ENCODE measurements at places on chromosomes 2 and 18.

DNA sequence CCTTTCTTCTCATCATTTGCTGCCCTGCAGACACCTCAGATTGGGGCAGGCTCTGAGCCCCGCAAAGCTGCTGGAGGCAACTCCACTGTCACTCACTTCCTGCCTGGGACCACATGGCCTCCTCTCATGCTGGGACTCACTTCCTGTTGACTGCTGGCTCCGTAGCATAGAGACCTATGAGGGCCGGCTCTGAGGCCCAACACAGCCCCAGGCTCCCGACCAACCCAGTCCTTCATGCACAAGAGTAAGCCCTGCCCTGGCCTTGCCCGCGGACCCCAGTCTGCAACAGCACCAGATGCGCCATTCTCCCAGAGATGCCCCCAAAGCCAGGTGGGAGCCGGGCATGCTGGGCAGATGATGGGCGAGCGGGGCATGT is 55.7 kb downstream of the DNMT3A start:
- DNase-seq = peak; percentile 69

- DNase-seq = peak; percentile 45
These were observed 40.3 kb downstream of the INPP5D start for GRCh38 chr2:233100192-233100998.

DNA sequence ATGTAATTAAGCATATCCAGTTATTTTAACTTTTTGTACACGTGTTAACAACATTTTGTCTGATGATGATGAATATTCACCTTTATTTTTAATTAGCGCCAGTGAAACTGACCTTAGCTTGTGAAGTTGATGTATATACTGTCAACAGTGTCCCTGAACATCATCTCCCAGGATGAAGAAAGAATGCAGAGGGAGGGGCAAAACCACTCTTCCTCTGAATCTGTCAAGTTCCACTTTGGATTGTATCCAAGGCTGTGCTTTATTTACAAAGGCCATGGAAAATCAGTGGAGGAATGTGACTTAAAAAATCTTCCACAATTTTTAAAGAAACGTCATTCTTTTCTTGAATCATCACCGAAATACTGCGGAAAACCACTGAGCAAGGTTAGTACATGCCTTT is 4.5 kb upstream of the RMDN2 start:
- no peak for DNase-seq

GRCh38 chr18:45621061-45621511 is 5.8 kb downstream of the SLC14A2 start:
- DNase-seq = peak; percentile 19

- no peak for DNase-seq
These were observed 12.1 kb downstream of the PSD4 start for GRCh38 chr2:113185664-113186432.

GRCh38 chr2:236498369-236498768 is 71.3 kb upstream of the ACKR3 start:
- no peak for DNase-seq

GRCh38 chr2:12507295-12507694 is 209.4 kb upstream of the TRIB2 start:
- DNase-seq = peak; percentile 62

- DNase-seq = no peak
These were observed 251.4 kb downstream of the GLI2 start for GRCh38 chr2:120986898-120987650.

DNA sequence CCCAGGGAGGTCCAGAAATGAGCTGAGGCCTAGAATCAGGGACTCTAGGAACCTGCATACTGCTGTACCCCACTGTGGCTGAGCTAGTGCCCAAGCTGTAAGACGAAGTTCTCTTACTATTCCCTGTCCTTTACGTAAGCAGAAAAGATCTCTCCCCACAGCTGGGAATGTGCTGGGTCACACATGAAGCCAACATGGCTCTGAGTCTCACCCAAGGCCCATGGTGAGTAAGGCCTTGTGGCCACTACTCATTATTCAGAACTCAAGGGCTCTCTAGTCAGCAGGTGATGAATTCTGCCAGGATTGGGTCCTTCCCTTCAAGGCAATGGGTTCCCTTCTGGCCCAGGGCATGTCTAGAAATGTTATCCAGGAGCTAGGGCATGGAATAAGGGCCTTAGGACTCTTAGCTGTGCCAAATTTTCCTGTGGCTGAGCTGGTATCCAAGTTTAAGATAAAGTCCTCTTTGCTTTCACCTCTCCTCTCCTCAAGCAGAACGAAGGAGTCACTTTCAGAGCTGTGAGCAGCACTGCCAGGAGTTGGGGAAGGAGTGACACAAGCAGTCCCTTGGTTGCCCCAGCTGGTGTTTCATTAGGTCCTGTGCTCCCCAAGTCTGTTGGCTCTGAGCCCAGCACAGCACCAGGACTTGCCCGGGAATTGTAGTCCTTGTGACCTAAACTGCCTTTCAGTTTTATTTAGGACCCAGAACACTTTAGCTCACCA is 707.6 kb downstream of the SLC4A3 start:
- no peak for DNase-seq

DNA sequence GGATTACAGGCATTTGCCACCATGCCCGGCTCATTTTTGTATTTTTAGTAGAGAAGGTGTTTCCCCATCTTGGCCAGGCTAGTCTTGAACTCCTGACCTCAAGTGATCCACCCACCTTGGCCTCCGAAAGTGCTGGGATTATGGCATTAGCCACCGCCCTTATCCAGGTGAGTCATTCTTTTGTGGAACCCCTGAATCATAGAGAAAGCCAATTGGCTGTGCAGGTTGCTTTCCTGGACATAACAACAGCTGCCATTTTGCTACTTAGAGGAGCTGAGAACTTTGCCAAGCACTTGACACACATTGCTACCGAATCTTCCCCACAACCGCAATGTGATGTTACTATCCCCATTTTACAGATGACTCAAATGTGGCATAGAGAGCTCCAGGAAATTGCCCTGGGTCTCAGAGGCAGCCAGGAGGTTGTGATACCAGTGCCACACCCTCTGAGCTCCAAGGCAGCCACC is 36.0 kb downstream of the SETBP1 start:
- DNase-seq = no peak

DNA sequence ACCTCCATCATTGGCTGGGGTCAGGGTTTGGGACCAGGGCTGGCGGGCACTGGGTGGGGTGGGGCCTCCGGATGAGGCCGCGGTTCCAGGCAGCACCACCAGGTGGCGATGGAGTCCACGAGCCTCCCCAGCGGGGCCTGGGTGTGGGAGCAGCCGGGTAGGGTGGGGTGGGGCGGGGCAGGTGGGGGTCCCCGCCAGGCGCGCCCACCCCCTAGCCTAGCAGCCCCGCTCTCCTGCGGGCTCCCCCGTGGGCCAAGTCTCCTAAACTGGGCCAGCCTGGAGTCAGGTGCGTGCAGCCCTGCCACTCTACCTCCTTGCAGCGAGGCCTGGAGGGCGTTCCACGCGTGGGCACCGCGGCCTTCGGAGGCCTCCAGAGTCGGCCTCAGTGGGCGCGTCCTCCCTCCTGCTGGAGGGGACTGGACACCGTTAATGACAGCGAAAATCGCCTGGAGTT is 187.5 kb downstream of the TWIST2 start:
- peak; percentile 66 for DNase-seq

GRCh38 chr18:46133534-46133933 is 29.3 kb downstream of the HAUS1 start:
- no peak for DNase-seq

GRCh38 chr2:8581234-8581561 is 100.7 kb upstream of the ID2 start:
- no peak for DNase-seq

GRCh38 chr2:24477229-24477628 is 13.8 kb upstream of the NCOA1 start:
- no peak for DNase-seq

DNA sequence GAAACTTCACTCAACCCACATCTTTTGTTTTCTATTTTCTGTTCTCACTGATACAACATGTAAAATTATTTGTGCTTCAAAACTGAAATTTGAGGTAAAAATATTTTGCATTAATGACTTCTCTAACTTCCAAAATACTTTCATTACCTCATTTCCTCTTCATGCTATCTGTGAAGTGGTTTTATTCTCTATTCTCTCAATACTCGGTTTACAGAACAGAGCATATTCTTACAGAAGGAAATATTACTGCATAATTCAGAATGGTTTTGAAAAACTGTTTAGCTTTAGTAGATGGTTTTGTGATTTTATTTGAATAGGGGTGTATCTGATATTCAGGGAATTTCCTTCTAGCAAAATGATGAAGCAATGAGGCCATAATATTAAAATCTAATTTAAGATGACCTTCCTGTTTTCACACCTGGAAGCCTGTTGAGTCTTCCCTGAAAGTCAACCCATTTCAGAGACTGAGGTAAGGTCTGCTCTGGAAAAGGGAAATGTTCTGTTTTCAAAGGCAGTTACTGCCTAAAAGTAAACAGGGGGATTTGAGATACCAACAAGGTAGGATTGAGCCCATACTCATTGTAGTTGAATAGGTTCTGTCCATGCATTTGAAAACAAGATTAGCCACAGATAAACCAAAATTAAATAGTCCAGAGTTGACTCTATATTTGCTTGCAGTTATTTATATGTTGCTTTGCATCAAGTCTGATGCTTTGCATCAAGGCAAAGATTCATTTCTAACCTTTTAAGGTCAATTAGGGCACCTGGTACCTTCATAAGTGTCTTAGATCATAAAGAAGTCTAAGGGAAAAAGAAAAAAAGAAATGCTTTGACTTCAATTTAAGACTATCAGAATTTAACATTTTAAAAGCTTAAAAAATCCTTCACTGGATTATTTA is 50.8 kb upstream of the PEX13 start:
- no peak for DNase-seq

DNA sequence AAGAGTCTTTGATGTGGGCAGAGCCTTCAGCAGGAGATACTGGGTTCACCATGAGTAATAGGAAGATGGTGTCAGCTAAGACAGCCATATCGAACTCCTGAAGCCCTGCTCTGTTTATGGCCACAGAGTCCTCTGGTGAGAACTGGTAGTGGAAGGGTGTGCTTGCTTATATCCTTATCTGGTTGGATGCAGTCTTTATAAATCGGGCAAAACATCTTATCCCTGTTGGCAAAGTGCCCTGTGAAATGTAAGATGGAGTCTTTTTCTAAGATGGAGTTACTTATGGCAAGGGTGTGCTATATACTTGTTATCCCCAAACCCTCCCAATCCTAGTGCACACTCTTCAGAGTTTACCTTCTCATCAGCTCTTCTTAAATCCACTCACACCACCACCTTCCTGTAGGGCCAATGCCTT is 190.8 kb upstream of the PARD3B start:
- DNase-seq = no peak

DNA sequence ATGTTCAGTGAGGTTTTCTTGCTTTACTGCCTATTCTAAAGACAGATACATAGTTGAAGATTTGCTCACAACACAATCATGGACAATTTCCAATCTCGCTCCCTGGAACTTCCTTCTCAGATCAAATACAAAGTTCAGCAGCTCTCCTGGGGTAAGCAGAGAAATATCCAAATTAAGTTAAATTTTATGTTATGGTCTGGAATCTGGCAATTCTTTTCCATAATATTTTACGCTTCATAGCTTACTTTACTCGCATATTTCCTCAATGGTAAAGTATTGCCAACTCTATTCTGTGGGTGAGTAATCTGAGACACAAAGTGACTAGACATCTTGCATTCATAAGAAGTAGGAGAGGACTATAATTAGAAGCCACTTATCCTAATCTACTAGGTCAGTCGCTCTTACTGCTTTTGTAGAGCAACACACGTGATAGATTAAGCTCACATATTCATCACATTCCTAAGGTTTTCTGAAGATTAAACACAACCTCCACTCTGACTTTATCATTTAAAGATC is 529.4 kb downstream of the CCDC85A start:
- no peak for DNase-seq

GRCh38 chr2:9298583-9298982 is 92.0 kb downstream of the ASAP2 start:
- no peak for DNase-seq

DNA sequence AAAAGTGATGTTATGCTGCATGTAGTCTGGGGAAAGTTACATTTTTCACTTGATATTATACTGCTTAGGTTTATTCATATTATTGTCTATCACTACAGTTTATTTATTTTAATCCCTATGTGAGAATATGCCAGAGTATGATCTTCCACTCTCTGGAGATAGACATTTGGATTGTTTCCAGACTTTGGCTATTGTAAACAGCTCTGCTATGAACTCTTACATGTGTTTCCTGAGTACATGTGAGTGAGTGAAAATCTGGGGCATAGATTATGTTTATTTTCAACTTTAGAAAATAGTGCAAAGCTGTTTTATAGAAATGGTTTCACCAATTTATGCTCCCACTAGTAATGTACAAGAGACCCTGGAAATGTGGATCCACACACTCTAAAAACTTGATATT is 49.0 kb upstream of the EPAS1 start:
- no peak for DNase-seq

DNA sequence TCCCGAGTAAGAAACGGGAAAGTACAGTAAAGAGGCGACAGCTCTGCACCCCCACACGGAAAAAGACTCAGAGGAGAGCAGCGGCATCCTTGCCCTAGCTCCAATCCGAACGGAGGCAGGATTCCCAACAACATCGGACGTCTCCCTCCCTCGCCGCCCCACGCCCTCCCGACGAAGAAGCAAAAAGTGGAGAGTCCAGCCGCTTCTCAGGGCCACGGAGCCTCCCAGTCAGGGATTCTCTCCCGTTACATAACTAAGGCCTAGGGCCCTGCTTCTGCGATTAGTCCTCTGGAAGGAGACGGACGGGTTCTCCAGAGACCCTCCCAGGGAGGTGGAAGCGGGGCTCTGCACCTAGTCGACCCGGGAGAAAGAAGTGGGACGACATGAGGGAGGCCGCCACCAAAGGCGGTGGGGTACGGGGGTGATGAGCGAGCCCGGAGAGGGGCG is 587 bp downstream of the SUMO1 start:
- no peak for DNase-seq

GRCh38 chr18:24799176-24799575 is 338.7 kb downstream of the HRH4 start:
- DNase-seq = no peak

DNA sequence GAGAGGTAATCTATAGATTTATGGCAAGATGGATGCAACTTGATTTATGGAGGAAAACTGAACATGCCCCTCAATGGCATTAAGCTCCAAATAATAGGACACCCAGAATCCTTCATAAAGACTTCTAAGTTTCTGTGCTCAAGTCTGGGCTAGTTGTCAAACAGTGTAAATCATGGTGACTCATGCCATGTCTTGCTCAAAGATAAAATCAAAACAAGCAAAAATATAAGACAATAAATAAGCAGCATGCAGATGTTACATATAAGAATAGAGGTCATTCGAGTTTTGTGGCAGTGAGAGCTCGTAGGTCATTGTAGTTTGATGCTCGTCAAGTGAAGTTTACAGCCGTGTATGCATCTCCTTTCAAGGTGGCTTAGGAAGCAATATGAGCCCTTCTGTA is 403.2 kb downstream of the THSD7B start:
- DNase-seq = no peak

DNA sequence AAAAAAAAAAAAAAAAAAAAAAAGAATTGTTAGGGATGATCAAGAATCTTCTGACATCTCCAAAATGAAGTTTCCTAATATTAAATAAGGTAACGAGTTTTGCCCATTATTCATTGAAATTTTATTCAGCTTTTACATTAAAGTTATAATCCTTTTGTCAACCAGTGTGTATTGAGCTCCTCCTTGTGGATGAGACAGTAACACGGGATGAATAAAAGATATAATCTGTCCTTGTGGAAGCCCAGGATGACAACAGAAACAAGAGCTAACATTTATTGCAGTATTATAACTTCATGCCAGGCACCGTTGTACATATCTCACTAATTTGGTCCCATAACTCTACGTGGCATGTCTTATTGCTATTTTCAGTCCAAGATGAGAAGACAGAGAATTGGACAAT is 33.4 kb upstream of the SERPINB7 start:
- no peak for DNase-seq

GRCh38 chr2:46171411-46171953 is 125.7 kb upstream of the EPAS1 start:
- no peak for DNase-seq

GRCh38 chr2:160373666-160374065 is 119.9 kb downstream of the RBMS1 start:
- DNase-seq = no peak

Data from stimulated activated CD4-positive, alpha-beta T cell treated with anti-CD3 and anti-CD28 coated beads, Interleukin-4, amount 100 ng/mL, for 4 hours (primary cell).